Right lung (tissue), 10 donors: ENCODE measurements at places on chromosomes 12 and 14. TPM values are rescaled to one million over a fixed set of nuclear protein-coding genes. Genes with fewer than 3 reads are reported as not detected.

DNA sequence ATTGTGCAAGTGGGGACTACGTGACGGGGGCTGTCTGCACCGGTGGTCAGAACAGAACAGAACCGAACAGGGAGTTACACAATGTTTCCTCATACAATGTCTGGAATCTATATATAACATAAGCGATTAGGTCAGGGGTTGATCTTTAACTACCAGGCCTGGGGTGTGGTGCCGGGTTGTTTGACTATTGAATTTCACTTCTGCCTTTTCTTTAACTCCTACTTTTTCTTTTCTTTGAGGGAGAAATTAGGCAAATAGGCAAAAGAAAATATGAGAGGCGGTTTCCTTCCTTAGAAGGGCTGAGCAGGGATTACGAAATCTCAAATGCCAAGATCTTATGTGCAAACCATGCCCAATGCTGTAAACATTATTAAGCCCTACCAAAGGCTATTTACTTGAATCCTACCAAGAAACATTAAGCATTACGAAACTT, 140.3 kb downstream of the SLC38A6 start:
- DNase-seq = no peak

GRCh38 chr12:1930803-1931597, 12.5 kb upstream of the CACNA2D4 start:
- no peak for DNase-seq

GRCh38 chr12:4271717-4272423, 1.7 kb upstream of the CCND2 start:
- peak; percentile 85 for DNase-seq

- DNase-seq = no peak
These were observed 319.2 kb downstream of the DUSP6 start for GRCh38 chr12:89033062-89033461.

DNA sequence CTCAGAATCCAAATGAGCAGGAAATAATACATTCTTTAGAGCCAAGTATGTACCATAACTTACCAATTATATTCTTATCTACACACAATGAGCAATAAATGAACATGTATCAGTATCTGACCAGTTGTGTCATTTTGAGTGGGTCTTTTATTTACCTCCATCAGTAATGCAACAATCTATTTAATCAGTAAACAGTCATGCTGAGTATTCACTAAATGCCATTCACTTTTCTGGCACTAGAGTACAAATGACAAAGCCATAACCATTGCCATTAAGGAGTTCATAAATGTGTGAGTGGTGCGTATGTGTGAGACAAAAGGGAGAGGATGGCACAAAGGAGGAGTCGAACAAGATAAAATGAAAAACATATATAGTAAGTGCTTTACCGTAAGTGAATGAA, 1.5 kb upstream of the STRAP start:
- no peak for DNase-seq

DNA sequence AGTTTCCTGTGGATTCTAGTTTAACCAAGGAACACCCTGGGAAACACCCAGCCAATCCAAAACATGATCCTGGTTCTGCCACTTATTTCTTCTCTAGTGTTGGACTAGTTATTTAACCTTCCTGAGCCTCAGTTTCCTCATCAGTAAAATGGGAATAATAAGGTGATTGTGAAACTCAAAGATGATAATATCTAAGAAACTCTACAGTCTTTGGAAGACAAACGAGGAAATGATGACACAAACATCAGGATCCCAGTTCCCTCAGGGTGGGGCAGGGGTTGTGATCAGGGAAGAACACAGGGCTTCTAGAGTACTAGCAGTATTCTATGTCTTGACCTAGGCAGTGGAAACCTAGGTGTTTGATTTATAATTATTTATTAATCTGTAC, 18.1 kb upstream of the TMEM106C start:
- DNase-seq = no peak

- no peak for DNase-seq
These were observed 272.4 kb upstream of the FBXO33 start for GRCh38 chr14:39704594-39704993.

- DNase-seq = peak; percentile 68
These were observed 66.5 kb downstream of the TBC1D30 start for GRCh38 chr12:64890873-64891468.

GRCh38 chr12:81297601-81298000, 219.7 kb downstream of the ACSS3 start:
- no peak for DNase-seq

GRCh38 chr14:64762044-64763034, 58.1 kb downstream of the PLEKHG3 start:
- peak; percentile 83 for DNase-seq

GRCh38 chr12:72792889-72793288, 520.7 kb downstream of the TRHDE start:
- DNase-seq = no peak

GRCh38 chr14:55927028-55927427, 191.2 kb upstream of the PELI2 start:
- DNase-seq = no peak

DNA sequence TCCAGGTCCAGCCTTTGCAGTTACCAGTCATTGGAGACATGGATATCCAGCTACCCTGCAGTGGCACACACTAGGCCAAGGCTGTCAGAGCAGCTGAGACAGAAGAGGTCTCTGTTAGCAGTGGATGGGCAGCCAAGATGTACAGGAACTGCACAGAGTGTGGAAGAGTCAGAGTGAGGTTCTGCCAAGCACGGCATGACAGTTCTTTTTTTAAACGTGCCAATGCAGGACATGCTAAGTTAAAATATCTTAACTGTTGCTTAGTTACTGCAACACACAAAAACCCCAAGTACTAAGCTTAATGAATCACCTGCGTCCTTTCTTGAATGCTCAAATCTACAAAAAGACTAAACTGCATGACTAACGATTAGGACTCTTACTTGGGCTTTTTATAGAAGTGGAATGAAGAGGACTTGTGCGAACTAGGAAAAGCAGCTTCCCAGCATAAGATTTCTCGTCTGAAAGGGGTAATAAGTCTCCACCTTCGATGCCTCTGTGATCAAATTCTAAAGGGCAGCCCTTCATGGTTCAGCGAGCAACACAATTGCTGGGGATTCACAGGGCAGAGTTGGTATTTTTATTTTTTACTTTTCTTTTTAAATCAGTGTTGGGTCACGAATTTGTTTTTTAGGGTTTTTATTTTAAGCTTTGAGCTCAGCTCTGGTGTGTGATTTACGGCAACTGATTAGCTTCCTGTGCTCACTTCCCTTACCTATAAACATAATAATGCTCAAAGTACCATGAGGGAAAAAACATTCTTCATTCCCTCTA, 20.6 kb downstream of the MAPK1IP1L start:
- no peak for DNase-seq

NEUROD4 gene
- not detected for polyA plus RNA-seq
